ENCODE measurements at places on chromosomes 1 and 21. TPM values are rescaled to one million over a fixed set of nuclear protein-coding genes. Genes with fewer than 3 reads are reported as not detected.

Gene ZSWIM5
- 1.1 TPM for total RNA-seq

Gene NHLH1
- 0.60 TPM for total RNA-seq

Gene MCOLN3
- total RNA-seq: 0.74 TPM

Gene ABCD3
- total RNA-seq: 55.3 TPM

Gene PTCH2
- 1.8 TPM for total RNA-seq

Gene ETNK2
- total RNA-seq: 1.7 TPM

GRCh38 chr1:92094090-92094489 is 13.9 kb downstream of the BTBD8 start:
- H3K27me3 ChIP-seq: no peaks in the 10 kb centered on the region
- no peak overlapping the region for H3K27ac ChIP-seq
- H3K36me3 ChIP-seq: peaks cover 3% of the 10 kb centered on the region
- DNase-seq: no peak
- H3K4me1 ChIP-seq: peaks cover 5% of the 10 kb centered on the region

DNA sequence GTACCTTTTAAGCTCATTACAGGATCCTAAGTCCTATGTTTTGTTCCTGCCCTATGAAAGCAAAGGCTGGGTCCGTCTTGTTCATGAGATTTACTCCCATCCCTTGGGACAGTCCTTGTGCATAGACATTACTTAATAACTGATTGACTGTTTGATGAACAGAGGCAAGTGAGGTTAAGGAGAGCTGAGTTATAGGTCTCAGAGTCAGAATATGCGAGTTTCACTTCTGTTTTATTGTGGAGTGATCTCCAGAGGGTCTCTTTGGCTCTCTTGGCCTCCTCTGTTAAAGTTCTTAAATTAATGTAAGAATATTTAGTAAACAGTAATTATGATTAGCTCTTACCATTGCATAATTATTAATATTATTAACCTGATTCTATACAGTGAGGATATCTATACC is 52.6 kb downstream of the BRINP2 start:
- no peak overlapping the region for H3K4me3 ChIP-seq
- no peak overlapping the region for H3K27ac ChIP-seq
- H3K4me1 ChIP-seq: no peaks in the 10 kb centered on the region

GRCh38 chr1:228450200-228450599 is 33.5 kb upstream of the TRIM17 start:
- no peak overlapping the region for H3K27ac ChIP-seq
- H3K4me3 ChIP-seq: no peak overlapping the region
- peaks cover under 1% of the 10 kb centered on the region for H3K36me3 ChIP-seq
- no peak for DNase-seq
- peaks cover 22% of the 10 kb centered on the region for H3K27me3 ChIP-seq

DNA sequence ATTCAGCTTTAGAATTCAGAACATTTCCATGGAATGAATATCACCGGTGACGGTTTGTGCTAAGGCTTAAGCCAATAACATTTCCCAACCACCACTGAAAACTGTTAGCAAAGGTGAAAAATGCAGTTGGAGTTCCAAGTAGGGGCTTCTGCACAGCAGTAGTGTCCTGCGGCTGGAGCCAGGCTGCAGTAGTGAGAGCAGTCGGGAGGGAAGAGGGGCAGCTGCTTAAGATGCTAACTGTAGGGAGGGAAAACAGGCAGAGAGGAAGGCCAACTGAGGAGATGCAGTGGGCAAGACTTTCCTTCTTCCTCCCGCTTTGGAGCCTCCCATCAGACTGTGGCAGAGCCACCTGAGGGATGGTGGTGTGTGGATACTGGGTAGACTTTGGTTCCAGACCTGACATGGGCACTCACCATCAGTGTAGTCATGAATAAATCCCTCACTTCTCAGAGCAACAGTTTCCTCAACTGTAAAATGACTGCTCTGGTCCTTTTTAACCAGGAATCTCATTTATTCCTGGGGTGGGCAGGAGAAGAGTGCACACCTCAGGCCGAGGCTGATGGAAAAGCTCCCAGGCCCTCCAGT is 3.2 kb downstream of the F3 start:
- no peaks in the 10 kb centered on the region for H3K36me3 ChIP-seq
- no peak overlapping the region for H3K27ac ChIP-seq
- peaks cover 26% of the 10 kb centered on the region for H3K4me1 ChIP-seq
- DNase-seq: no peak

GRCh38 chr1:218466341-218467010 is 121.3 kb downstream of the TGFB2 start:
- no peaks in the 10 kb centered on the region for H3K36me3 ChIP-seq
- DNase-seq: no peak
- peaks cover 11% of the 10 kb centered on the region for H3K27me3 ChIP-seq

DNA sequence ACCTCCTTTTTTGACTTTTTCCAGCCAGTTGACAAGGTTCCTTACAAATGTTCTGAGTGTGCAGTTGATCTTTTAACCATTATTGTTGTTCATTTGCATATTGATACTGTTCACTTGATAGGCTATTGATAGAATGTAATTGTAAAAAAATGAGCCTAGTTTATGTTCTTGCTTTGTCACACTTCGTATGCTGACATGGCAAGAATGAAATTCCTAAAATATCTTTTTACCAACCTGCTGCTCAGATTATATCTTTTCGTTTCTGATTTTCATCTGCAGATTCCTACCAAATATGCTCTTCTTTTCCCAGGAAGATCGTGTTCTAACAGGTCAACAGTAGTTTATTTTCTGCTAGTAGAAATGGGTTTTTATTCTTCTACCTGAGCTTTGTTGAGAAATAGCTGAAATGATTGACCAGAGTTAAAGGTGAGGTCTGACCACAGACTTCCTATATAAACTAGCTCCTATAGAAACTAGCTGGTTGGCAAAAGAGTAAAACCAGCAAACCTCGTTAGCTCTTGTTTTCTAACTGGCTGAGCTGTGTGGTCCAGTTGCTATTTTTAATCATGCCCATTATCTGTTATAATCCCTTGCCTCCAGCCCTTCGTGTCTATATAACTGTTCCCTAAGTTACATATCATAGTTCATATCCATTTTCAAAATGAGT is 174.8 kb downstream of the HS2ST1 start:
- H3K4me1 ChIP-seq: peaks cover 6% of the 10 kb centered on the region
- no peak overlapping the region for H3K4me3 ChIP-seq

- no peak for DNase-seq
- no peaks in the 10 kb centered on the region for H3K27me3 ChIP-seq
- peak overlapping the region; percentile 91 for H3K27ac ChIP-seq
- H3K36me3 ChIP-seq: peaks cover 13% of the 10 kb centered on the region
- H3K4me3 ChIP-seq: peak overlapping the region; percentile 93
Observed at GRCh38 chr1:44798481-44799365, 1.5 kb upstream of the PLK3 start.

- H3K4me1 ChIP-seq: peaks cover 5% of the 10 kb centered on the region
- DNase-seq: no peak
- H3K27me3 ChIP-seq: no peaks in the 10 kb centered on the region
- no peak overlapping the region for H3K4me3 ChIP-seq
- H3K27ac ChIP-seq: no peak overlapping the region
- H3K36me3 ChIP-seq: no peaks in the 10 kb centered on the region
Observed at GRCh38 chr1:157090771-157091170, 8.8 kb downstream of the ETV3L start.

- no peaks in the 10 kb centered on the region for H3K36me3 ChIP-seq
- no peaks in the 10 kb centered on the region for H3K4me1 ChIP-seq
- no peak for DNase-seq
- peaks cover 8% of the 10 kb centered on the region for H3K27me3 ChIP-seq
Observed at GRCh38 chr1:178643831-178644230, 81.2 kb upstream of the RALGPS2 start.

- H3K4me1 ChIP-seq: peaks cover 36% of the 10 kb centered on the region
- H3K27ac ChIP-seq: no peak overlapping the region
- H3K4me3 ChIP-seq: no peak overlapping the region
- no peak for DNase-seq
Observed at GRCh38 chr1:27117733-27118439, 37.0 kb downstream of the SLC9A1 start.

DNA sequence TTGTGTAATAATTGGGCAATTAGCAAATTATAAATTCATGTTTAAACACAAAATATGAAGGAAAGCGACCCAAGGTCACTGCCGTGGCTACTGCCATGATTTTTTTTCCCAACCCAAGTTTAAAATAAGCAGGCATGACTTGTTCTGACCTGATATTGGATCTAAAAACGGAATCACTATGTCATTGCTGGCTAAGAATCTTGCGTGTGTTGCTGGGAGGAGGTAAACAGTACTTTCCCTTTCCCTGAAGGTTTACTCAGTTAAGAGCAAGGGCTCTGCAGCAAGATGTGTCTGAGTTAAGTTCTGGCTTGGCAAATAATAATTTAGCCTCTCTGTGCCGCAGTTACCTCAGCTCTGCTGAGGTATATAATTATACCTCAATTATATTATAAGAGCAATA is 125.7 kb upstream of the L1TD1 start:
- H3K27me3 ChIP-seq: no peaks in the 10 kb centered on the region
- no peaks in the 10 kb centered on the region for H3K4me1 ChIP-seq
- no peak overlapping the region for H3K4me3 ChIP-seq
- no peaks in the 10 kb centered on the region for H3K36me3 ChIP-seq

GRCh38 chr1:15680131-15680530 is 4.0 kb upstream of the PLEKHM2 start:
- H3K36me3 ChIP-seq: peaks cover 1% of the 10 kb centered on the region
- H3K27ac ChIP-seq: no peak overlapping the region
- no peak for DNase-seq
- H3K4me1 ChIP-seq: peaks cover 34% of the 10 kb centered on the region

GRCh38 chr21:38293765-38294164 is 37.0 kb downstream of the KCNJ15 start:
- no peak overlapping the region for H3K4me3 ChIP-seq
- H3K27me3 ChIP-seq: no peaks in the 10 kb centered on the region
- H3K27ac ChIP-seq: no peak overlapping the region
- peaks cover 49% of the 10 kb centered on the region for H3K4me1 ChIP-seq
- no peaks in the 10 kb centered on the region for H3K36me3 ChIP-seq

DNA sequence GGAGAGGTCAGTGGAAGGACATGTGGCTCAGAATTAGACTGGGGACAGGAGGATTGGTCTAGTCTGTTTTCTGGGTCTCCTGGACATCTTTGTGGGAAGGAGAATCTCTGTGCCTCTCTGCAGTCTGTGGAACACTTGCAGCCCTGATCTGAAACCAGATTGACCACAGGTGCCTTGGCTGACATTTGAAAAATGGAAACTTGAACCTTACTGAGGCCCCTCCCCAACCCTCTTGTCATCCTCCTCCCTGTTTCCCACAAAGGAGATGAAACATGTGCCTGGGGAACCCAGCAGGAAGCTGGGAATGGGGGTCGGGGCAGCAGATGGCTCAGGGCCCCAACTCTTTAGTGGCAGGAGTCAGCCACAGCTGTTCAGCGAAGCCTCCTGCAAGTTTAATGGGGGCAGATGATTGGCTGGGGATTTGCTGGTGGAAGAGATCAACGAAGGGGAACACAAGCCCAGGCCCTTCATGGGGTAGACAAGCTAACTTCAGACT is 18.1 kb downstream of the VASH2 start:
- no peak overlapping the region for H3K27ac ChIP-seq
- H3K4me3 ChIP-seq: no peak overlapping the region
- no peaks in the 10 kb centered on the region for H3K4me1 ChIP-seq
- peaks cover 31% of the 10 kb centered on the region for H3K27me3 ChIP-seq

GRCh38 chr21:23471877-23472276 is 2135.4 kb downstream of the MRPL39 start:
- H3K4me3 ChIP-seq: no peak overlapping the region
- no peak overlapping the region for H3K27ac ChIP-seq
- DNase-seq: no peak
- H3K36me3 ChIP-seq: no peaks in the 10 kb centered on the region

- no peak overlapping the region for H3K27ac ChIP-seq
- H3K27me3 ChIP-seq: no peaks in the 10 kb centered on the region
- H3K36me3 ChIP-seq: peaks cover 11% of the 10 kb centered on the region
- no peak for DNase-seq
Observed at GRCh38 chr21:32325706-32326105, 27.1 kb downstream of the MRAP start.
